Stimulated activated naive B cell treated with anti-CD40 and anti-IgM and Interleukin-4, amounts not matched to agents 10 μg/mL and 1 μg/mL and 100 μg/mL, for 72 hours (primary cell): ENCODE measurements at places on chromosomes 1 and 21.

GRCh38 chr1:110672753-110673108, 2.0 kb downstream of the KCNA3 start:
- peak; percentile 1 for DNase-seq

GRCh38 chr1:20302108-20302471, 11.4 kb downstream of the VWA5B1 start:
- DNase-seq: no peak

- DNase-seq: no peak
These were observed 32.2 kb upstream of the SAMD13 start for GRCh38 chr1:84269306-84269705.

- no peak for DNase-seq
These were observed 6.9 kb downstream of the IL10RB start for GRCh38 chr21:33273044-33273443.

DNA sequence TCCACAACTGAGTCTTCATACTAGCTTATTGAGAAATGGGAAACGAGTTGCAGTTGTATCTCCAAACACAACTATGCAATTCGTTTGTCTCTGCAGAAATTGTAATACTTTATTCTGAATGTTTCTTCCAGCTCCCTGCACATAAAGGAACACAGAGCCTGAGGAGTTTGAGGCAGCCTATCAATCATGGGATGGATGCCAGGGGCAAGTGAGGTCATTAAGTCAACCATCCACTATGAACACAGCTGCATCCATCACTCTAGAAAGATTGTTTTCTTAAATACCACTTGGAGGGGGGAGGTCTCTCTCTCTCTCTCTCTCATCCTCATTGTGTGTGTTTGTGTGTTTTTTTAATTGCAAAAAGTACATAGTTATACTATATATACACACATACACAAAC, 2.9 kb upstream of the PSMB2 start:
- DNase-seq: no peak

DNA sequence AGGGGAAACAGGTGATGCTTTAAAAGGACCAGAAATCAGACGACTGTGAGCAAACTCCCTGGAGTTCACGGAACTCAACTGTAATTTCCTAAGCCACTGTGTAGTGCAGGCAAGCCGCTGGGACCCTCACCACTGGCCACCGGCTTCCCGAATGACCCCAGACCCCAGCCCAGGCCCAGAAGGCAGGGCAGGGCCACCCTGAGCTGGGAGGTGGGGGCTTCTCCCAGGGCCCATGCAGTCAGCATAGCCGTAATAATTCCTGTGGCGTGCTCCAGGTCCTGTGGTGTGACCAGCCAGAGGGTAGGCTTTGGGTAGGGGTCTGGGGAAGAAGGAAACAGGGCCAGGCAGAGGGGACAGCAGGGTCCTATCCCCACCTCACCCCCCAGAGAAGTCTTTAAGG, 3.5 kb upstream of the ARF1 start:
- DNase-seq: no peak

- no peak for DNase-seq
These were observed 14.2 kb upstream of the TENT5B start for GRCh38 chr1:27026621-27027574.

DNA sequence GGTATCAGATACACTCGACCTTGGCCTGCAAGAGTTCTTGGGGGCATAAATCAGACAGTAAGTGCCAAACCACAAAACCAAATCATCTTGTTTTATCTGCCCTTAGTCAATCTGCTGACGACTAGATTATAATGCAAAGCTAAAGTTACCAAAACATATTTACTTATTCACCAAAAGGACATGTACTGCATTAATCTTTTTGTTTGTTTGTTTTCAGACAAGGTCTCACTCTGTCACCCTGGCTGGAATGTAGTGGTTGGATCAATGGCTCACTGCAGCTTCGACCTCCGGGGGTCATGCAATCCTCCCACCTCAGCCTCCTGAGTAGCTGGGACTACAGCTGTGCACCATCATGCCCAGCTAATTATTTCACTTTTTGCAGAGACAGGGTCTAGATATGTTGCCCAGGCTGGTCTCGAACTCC, 114.7 kb downstream of the APP start:
- DNase-seq: no peak

GRCh38 chr1:171641076-171641864, 11.2 kb downstream of the MYOC start:
- no peak for DNase-seq

DNA sequence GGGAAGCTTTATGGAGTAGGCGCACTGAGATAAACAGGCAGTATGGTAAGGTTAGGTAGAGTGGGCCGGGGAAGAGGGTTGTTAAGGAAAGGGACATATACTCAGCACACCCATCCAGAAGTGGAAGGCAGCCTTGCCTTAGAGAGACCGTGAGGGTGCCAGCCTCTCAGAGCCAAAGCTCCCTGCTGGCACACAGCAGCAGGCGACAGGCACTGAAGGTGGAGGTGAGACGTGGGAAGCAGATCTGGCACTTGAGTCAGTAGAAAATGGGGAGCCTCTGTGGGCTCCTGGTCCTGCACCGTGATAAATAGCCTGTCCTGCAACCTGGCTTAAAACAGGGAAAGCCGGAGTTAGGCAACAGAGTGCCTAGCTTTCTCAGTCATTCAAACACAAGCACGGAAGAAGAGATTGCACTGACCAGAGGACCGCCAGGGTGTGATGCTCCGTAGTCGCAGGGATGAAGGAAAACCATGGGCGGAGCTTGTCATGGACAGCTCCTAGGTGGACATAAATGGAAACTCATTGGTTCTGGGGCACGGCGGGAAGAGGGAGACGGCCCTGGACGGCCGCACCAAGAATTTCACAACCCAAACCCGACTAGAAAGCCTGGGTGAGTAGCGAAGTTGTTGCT, 15.5 kb downstream of the KCNK1 start:
- DNase-seq: no peak

DNA sequence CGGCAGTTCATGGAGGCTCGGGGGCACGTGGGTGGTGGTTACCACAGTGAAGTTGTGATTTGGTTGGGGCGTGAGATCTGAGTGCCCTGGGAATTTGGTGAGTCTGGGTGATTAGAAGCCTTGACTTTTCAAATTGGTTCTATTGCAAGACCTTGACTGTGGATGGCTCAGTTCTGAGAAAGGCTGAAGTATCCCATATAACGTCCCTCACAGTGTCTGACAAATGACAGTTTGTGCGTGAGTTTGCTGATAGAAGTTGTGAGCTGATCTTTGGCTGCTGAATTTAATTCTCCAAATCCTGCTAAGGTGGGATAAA, 549 bp downstream of the MSH4 start:
- no peak for DNase-seq

DNA sequence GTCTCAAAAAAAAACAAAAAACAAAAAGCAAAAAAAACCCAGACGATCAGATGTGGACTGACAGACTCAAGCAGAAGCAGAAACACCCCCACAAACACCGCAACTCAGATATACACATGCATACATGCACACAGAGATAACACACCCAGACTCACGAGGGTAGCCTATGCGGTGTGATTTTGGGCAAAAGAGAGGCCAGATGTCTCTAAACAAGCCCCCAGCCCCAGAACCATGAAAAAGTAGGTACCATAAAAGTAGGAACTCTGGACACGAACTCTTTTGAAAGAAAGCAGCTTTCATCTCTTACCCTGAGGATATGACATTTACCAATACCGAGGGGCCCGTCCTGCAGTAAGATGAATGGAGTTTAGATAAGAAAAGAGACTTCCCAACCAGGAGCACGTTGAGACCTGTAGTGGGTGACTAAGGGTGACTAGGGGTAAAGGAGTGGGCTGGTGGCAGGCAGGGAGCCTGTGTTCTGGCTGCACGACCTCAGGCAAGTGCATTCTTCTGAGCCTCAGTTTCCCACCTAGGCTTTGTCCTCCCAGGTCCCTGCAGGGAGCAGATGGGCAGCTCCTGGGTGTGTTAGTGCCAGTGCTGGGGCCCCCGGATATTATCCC, 1.5 kb upstream of the TINAGL1 start:
- no peak for DNase-seq

DNA sequence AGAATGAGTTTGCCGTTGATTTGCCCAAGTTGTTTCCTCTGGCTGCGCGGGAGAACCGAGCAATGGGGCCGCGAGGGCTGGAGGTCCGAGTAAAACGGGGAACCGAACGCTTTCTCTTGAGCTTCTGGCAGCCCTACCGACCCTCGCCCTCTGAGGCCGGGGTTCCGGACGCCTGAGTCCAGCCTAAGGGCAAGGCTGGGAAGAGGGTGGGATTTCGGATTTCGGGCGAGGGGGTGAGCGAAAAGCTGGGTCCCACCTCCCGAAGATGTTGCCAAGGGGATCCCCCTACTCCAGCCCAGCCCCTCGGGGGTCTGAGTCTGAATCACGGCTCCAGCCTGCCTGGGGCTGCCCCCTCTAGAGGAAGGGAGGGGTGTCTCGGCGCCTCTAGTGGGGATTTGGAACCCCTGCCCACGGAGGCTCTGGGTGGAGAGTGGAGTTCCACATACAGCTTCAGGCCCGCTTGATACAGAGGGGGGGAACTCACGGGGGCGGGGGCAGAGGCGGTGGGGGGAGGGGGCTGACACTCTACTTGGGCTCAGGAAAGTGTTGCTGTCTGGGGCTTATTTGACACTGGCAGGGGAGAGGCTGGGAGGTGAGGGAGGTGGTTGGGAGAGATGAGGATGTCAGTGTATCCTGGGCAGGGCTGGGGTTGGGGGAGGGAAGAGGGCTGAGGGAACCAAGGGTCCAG, 617 bp downstream of the KIRREL1 start:
- DNase-seq: no peak

DNA sequence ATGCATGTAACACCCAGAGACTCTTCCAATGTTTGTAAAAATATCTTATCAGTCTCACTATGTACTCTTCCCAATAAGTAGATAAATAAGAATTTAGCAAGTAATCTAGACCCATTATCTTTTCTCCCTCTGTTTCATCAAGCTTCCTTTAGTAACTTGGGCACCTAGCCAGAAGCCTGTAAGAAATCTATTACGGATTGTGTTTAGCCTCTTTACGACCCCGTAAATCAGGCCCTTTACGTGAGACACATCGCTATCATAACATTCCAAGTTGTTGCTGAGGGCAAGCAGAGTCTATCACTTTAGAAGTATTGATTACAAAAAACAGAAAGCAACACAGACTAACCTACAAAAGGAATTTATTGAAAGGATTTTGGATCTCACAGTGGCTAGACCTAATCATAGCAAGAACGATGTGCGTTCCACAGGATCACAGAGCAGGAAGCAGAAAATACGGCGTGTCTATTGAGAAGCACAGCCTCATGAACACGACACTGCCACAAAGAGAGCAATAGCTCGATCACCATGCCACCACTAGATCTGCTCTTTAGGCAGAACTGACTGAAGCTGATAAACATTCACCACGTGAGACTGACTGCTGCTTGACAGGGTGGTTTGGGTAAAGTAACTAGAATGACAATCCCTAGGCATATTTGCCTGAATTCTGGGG, 922.1 kb downstream of the AMY1C start:
- no peak for DNase-seq

DNA sequence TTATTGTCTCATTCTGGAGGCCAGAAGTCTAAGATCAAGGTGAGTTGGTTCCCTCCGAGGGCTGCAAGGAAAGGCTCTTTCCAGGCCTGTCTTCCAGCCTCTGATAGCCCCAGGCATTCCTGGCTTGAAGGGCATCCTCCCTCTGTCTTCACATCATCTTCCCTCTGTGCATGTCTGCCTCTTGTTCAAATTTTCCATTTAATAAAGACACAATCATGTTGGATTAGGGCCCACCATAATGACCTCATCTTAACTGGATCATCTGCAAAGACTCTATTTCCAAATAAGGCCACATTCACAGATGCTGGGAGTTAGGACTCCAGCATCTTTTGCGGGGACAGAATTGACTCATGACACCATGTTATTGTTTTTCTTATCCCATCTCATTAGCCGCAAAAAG, 24.5 kb downstream of the HUNK start:
- DNase-seq: no peak

- DNase-seq: no peak
These were observed 9.9 kb downstream of the F5 start for GRCh38 chr1:169576241-169576934.

DNA sequence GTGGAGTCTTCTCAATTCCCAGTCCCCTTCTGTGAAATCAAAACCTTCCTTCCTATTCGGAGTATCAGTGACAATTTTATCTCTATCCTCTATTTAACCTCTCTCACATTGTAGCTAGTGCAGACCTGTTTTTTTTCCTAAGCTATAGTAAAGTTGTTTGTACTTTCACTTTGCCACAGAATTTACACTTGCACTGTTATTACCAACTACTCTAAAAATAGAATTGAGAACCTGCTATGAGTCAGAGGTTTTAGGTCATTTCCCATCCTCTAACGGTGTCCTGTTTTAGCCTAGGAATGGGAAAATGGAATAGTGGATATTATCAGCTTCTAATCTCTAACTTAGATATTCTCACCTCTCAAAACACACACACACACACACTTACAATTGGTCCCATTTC, 862.7 kb downstream of the NCAM2 start:
- DNase-seq: no peak

DNA sequence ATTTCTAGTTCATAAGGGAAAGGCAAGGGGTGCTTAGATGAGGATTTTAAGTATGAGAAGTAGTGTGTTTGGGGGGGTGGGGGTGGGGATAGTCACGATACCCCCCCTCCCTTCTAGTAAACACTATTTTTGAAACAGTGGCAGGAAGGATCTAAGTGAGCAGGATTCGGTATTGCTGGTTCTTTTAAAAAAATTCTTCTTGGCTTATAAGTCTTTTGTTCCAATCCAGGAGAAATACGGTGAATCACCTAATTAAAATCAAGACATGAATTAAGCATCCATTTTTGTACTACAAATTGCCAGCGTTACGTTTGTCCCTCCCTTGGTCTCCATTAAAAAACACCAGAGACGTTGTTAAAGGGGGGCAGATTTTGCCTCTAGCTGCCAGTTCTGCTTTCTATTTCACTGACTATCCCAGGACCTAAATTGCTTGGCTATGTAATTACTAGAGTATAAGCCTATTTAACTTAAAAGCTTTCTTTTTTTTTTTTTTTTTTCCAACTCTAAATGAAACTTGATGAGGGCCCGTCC, 911 bp downstream of the LMO4 start:
- no peak for DNase-seq

- DNase-seq: no peak
These were observed 7.9 kb upstream of the ADGRB2 start for GRCh38 chr1:31771891-31772668.

GRCh38 chr1:149885339-149886120, 13.8 kb upstream of the BOLA1 start:
- DNase-seq: peak; percentile 75
